Fibroblast of villous mesenchyme (primary cell): ENCODE measurements at places on chromosomes 3 and 15. TPM values are rescaled to one million over a fixed set of nuclear protein-coding genes. Genes with fewer than 3 reads are reported as not detected.

The SI gene
- not detected in 2 replicates for total RNA-seq

The OCA2 gene
- total RNA-seq: under 0.01 TPM in 1 of 2 replicates, not detected in the other

The CHRD gene
- 1.7 and 3.5 TPM in 2 replicates for total RNA-seq

The THBS1 gene
- total RNA-seq: 7,420 and 8,241 TPM in 2 replicates

The PFN2 gene
- 137 and 196 TPM in 2 replicates for total RNA-seq

The CLDN11 gene
- 276 and 411 TPM in 2 replicates for total RNA-seq

The GMNC gene
- total RNA-seq: 0.97 and 3.9 TPM in 2 replicates

The MNS1 gene
- total RNA-seq: 0.43 and 0.97 TPM in 2 replicates

The NANOGP8 gene
- 0.32 TPM in 1 of 2 replicates, not detected in the other for total RNA-seq

The ST3GAL6 gene
- total RNA-seq: 3.9 and 5.2 TPM in 2 replicates

The FAH gene
- total RNA-seq: 21.9 and 27.2 TPM in 2 replicates

The C3orf20 gene
- total RNA-seq: under 0.01 TPM in 1 of 2 replicates, not detected in the other

The LRRC15 gene
- 0.43 and 3.9 TPM in 2 replicates for total RNA-seq

The MAN2A2 gene
- total RNA-seq: 11.9 and 15.1 TPM in 2 replicates

The VGLL4 gene
- 45.7 and 65.6 TPM in 2 replicates for total RNA-seq

The PRR20G gene
- total RNA-seq: not detected in 2 replicates

The VGLL3 gene
- total RNA-seq: 102 and 223 TPM in 2 replicates
